ENCODE measurements at places on chromosomes 12 and 14. TPM values are rescaled to one million over a fixed set of nuclear protein-coding genes. Genes with fewer than 3 reads are reported as not detected.
A peak's percentile ranks its signal among the peaks of the same experiment; 100 is the strongest.

DNA sequence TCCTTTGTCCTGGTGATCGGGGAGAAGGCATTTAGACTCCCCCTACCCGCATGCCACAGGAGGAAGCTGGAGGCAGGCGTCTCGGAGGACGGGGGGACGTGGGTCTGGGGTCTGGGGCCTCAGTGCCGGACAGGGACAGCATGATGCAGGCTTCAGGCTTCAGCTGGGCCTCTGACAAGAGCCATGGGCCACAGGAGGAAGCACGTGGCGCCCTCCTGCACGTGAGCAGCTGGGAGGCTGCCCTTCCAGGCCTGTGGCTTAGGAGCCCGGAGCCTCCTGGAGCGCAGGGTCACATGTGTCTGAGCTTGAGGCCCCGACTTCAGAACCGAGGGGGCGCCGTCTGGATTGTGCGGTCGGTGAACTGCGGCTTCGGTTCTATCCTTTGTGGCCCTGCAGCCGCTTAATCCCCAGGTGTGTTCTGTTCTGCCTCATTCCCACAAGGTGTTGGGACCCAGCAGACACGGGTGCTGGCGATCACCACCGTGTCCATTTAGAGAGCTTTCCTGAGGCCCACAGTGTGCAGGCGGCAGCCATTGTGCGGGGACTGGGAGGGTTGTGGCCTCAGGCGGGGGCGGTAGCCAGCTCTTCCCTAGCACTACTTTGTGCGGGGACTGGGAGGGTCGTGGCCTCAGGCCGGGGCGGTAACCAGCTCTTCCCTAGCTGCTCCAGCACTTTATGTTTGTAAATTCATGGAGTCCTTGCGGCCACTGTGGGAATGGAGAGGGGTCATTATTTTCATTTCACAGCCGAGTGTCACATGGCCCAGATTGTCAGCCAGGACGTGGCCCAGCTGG is 150.2 kb downstream of the ADGRD1 start:
- no peak overlapping the region for H3K27ac ChIP-seq
- H3K27me3 ChIP-seq, result peaks cover 78% of the 10 kb centered on the region
- H3K4me3 ChIP-seq, result no peak overlapping the region
- no peaks in the 10 kb centered on the region for H3K36me3 ChIP-seq
- no peaks in the 10 kb centered on the region for H3K4me1 ChIP-seq
- no peak for DNase-seq

DNA sequence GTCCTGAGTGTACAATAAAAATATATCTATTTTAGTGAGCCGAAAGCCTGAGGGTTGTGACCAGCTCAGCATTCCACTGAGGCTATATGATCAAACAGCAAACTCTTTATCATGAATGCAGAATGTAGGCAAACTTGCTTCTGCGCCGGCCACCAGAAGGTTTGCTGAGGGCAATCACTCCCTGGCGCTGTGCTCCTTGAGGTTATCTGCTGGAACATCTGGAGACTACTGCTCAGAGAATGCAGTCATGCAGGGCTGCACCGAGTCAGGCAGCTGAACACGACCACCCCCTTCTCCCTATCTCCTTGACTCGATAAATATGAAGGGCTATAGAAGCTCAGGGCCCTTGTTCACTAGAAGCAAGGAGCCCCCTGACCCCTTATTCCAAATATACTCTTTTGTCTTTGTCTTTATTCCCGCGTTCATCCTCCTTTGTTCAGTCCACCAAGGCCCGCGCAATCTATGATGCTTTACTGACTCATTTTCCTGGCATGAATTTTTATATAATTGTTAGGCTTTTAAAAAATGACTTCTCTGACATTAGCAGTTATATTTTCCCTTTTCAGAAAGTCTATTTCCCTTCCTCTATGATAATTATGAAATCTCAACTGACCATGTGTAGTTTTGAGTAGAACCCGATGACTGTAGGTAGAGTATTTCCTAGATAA is 1089.3 kb downstream of the SLC16A7 start:
- H3K27ac ChIP-seq, result no peak overlapping the region
- DNase-seq, result no peak
- H3K36me3 ChIP-seq, result no peaks in the 10 kb centered on the region
- H3K27me3 ChIP-seq, result no peaks in the 10 kb centered on the region
- H3K4me1 ChIP-seq, result no peaks in the 10 kb centered on the region
- no peak overlapping the region for H3K4me3 ChIP-seq

- H3K4me3 ChIP-seq, result peak overlapping the region; percentile 43
- peak overlapping the region; percentile 83 for H3K27ac ChIP-seq
- H3K27me3 ChIP-seq, result no peaks in the 10 kb centered on the region
Observed at GRCh38 chr14:74562515-74563232, 49.4 kb downstream of the LTBP2 start.

The KRT82 gene
- not detected for total RNA-seq

The KRT71 gene
- not detected for total RNA-seq

GRCh38 chr14:65160091-65160490 is 57.8 kb upstream of the MAX start:
- no peaks in the 10 kb centered on the region for H3K36me3 ChIP-seq
- H3K4me3 ChIP-seq, result no peak overlapping the region
- no peaks in the 10 kb centered on the region for H3K27me3 ChIP-seq
- no peak for DNase-seq

DNA sequence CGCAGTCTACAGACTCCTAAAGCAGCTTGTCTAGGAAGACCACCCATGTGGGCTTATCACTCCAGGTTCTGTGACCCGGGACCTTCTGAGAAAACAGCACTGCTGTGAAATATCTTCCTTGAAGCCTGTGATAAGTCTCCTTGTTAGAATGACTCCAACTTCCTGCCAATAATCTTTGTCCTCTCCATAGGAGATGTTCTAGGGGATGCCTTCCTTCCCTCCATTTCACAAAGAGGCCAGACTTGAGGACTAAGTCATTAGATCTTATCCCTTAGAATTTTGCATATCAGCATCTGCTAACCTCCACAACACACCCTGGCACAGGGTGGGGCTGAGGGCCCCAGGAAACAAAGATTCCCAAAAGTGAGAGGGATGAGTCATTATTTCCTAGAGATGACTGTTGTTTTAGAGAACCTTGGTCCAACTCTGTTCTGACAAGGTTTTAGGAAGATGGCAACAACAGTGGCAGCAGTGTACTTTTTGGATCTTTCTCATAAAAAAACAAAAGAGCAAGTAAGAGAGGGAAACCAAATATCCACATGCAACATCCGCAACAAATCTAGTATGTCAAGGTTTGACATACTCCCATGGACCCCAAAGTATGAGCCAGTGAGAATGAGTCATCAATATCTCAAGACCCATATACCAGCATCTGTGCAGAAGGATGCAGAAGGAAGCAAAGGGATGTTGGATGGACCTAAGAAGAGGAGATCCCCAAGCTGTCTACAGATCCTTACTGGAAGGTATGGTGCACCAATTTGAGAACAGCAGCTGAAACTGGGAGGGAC is 6.0 kb downstream of the LTB4R start:
- no peak overlapping the region for H3K27ac ChIP-seq
- DNase-seq, result no peak
- H3K4me1 ChIP-seq, result no peaks in the 10 kb centered on the region
- H3K4me3 ChIP-seq, result no peak overlapping the region

GRCh38 chr12:108915632-108916133 is 35.8 kb downstream of the DAO start:
- no peaks in the 10 kb centered on the region for H3K27me3 ChIP-seq
- H3K4me1 ChIP-seq, result peaks cover 17% of the 10 kb centered on the region

The KRT83 gene
- 0.43 TPM for total RNA-seq

DNA sequence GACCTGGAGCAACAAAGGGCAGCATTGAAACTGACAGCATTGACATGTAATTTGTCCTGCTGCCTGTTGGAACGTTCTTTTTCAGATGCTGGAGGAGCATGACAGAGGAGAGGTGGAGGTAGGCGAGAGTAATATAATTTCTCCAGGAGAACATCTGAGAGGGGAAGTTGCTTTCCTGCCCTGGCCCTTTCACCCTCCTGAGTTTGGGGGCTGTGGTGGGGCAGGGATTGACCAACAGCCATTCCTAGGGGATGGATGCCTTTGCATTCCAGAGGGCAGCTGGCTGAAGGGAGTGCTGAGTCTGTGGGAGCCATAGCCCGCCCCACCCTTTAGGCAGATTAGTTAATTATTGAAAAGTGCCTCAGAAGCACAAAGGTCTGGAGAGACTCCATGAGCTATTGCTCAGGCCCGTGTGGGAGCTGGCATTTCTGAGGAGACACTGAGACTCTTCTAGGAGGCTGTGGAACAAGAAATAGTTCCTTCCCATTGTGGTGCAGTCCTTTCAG is 73.5 kb downstream of the ARF6 start:
- H3K4me1 ChIP-seq, result peaks cover 57% of the 10 kb centered on the region
- no peaks in the 10 kb centered on the region for H3K27me3 ChIP-seq
- no peak for DNase-seq

- DNase-seq, result no peak
- H3K27me3 ChIP-seq, result no peaks in the 10 kb centered on the region
- no peak overlapping the region for H3K27ac ChIP-seq
- no peaks in the 10 kb centered on the region for H3K4me1 ChIP-seq
- H3K4me3 ChIP-seq, result no peak overlapping the region
Observed at GRCh38 chr12:127620735-127621355, 646.1 kb upstream of the TMEM132C start.

The TMEM233 gene
- not detected for total RNA-seq
